ENCODE measurements at places on chromosomes 2 and 18.

GRCh38 chr2:69123182-69123581 lies 110.2 kb downstream of the ANTXR1 start:
- no peak for DNase-seq

- DNase-seq, result no peak
These were observed 150.6 kb upstream of the GALNT5 start for GRCh38 chr2:157106950-157107349.

GRCh38 chr2:27255660-27256059 lies 7.2 kb downstream of the SLC30A3 start:
- DNase-seq, result no peak

DNA sequence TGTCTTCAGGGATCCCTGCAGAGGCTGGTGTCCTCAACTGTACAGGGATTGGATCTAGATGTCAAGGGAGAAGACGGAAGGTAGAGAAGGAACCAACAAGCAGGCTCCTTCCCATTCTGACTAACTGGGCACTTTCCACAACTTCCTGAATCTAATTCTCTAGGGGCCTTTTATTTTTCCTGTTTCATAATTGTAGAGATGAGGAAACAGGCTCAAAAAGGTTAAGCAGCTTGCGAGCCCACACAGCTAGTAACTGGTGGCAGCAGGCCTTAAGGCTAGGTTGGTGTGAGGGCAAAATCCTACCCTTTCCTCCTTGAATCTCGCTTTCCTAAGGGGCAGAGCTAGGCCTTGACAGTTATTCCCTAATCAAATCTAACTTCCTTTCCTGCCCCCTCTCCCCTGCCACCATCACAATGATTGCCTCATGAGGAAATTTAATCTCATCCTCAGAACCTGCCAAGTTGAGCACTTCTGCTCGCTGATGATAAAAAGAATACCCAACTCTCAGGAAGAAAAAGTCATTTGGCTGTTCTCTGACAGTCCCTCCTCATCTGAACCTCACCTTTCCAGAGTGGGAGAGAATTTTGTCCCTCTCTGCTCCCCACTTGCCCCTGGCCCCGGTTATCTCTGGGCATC lies 35.7 kb upstream of the POLE4 start:
- DNase-seq, result no peak

GRCh38 chr2:4930704-4931103 lies 761.5 kb upstream of the SOX11 start:
- no peak for DNase-seq

DNA sequence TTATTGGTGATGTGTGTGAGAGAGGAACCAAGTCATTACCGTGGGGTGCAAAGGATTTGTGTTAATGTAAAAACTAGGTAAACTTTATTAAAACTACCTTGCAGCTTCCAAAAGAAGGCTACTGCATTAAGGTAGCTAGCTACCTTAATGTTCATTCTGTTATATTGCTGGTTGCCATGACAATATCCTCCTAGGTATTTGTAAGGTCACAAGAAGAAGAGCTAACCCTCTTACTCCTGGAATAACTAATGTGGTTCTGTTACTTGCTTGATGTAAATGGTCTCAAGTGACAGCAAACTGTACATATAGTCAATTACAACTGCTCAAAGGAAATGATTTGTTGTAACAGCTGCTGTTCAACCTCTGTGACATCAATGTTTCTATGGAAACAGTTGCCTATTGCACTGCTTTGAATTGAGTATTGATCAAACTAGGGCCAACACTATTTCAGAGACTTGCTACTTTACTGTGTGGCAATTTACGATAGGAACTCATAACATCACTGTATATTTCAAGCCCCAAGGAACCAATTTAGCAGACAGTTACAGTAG lies 319.8 kb upstream of the HNRNPA3 start:
- DNase-seq, result no peak

- DNase-seq, result no peak
These were observed 261.8 kb upstream of the FANCL start for GRCh38 chr2:58502931-58503330.

DNA sequence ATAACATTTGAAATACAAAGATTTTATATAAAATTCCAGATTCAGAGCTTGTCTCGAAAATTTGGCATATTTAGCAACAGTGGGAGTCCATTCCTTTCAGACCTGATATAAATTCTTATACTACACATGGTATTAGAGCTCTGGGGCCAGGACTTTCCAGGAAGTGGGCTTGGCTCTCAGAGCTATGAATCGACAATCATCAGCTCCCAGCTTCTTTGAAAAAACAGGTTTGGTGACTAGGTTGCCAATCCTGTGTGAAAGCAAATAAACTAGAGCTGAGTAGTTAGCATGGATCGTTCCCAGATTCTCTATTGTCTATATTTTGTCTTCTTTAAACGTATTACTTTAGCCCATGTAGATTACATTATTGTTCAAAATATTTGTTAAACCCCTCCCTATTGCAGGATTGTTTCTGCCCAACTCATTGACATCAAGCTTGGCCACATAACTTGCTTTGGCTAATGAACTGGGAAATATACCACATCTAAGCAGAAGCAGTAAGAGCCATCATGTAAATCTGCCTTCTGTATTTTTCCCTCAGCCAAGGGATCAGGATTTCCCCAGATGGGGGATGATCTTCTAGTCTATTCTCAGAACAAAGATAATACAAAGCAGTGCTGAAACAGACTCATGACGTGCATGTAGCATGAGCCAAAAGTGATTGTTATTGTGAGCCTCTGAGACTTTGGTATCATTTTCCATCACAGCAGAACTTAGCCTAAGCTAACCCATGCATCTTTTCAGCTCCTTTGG lies 105.4 kb downstream of the KCNH7 start:
- no peak for DNase-seq

GRCh38 chr2:205660521-205661124 lies 21.7 kb upstream of the NRP2 start:
- no peak for DNase-seq

- DNase-seq, result no peak
These were observed 615.1 kb upstream of the NETO1 start for GRCh38 chr18:73482901-73483300.

- DNase-seq, result no peak
These were observed 177.8 kb downstream of the LNPK start for GRCh38 chr2:175824243-175824642.

- no peak for DNase-seq
These were observed 164.7 kb upstream of the MEIS1 start for GRCh38 chr2:66270247-66270646.

DNA sequence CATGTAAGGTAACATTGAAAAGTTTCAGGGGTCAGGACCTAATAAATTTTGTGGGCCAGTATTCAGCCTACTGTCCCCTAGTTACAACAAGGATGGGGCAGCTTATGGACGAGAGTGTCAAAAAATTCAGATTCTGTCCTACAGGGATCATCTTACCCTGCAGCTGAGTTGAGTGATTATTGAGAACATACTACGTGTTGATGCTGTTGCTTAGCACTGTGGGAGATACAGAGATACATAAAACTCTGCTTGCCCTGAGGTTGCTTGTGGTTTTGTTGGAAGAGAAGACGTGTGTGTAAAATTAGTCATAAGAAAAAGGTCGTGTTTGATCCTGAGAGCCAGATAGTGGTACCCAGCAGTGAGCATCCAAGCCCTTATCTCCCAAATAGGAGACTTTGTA lies 253.2 kb downstream of the NEDD4L start:
- DNase-seq, result no peak

- DNase-seq, result no peak
These were observed 5.6 kb downstream of the TUBB6 start for GRCh38 chr18:12313530-12314245.

GRCh38 chr2:240384711-240385450 lies 50.6 kb upstream of the GPC1 start:
- DNase-seq, result no peak

DNA sequence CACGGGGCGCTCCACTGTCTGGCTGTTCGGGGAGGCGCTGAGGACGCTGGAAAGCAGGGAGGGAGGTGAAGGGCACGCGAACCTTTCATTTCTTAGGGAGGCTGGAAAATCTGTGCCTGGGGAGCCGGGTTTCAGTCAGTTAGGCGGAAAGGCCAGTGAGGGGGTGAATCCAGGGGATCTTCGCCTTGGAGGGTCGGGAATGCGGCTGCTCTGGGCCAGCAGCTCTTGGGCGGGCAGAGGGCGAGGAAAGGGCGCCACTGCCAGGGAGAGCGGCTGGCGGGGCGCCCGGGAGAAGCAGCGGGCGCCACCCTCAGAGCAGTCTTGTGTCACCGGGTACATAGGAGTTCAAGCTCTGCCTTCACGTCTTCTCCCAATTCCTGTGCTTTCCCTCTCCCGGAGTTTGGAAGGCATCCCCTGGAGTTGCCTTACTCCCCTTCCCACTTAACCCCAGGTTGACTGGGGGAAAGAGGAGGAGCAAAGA lies 1.4 kb downstream of the CCDC85A start:
- DNase-seq, result no peak

DNA sequence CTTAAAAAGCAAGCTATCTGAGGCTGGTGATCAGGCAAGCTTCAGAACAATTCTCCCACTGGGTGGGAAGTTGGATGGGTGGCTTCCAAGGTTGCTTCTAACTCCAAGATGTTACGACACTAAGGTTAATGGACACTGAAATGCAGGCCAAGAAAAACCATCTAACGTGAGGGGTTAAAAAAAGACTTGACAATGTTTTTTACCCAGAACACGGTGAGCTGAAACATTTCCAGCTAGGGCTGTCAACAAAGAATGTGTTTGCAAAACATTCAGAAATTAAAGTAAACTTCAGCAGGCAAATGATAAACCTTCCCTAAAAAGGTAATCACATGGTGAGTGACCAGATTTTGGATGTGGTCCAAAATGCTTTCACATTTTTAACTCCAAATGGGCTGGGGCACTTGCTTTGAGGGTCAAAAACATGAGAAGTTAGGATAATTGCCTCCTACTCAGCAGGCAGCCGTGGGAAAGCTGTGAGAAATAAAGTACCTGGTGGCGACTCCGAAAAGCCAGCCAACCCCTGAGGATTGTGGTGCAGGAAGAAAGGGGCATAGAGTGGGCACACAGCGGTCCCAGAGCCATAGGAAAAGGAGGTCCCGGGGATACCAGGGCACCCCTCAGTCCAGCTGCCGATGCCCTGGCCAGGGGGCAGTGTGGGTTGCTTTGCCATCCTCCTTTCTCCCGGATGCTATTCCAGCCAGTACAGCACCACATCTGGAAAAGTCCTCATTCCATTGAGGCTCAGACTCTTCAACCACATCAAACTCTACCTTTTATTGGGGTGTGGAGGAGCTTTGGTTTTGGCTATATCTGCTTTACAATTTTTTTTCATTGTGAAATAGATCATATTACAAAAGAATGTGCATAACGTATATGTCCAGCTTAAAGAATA lies 90.0 kb upstream of the ATL2 start:
- no peak for DNase-seq

DNA sequence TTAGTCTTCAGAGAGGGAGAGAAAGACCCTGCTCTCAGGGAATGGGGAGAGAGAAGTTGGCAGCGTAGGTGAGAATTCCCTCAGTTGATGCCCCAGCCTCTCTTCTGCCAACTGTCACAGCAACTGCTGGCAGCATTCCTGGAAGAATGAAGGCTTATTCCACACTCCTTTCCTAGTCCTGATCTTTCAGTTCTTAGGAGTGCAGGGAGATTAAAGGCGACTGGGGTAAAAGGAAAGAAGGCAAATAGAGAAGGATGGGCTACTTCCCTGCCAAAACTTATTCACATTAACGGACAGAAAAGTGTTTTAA lies 65.9 kb upstream of the ACAA2 start:
- no peak for DNase-seq

DNA sequence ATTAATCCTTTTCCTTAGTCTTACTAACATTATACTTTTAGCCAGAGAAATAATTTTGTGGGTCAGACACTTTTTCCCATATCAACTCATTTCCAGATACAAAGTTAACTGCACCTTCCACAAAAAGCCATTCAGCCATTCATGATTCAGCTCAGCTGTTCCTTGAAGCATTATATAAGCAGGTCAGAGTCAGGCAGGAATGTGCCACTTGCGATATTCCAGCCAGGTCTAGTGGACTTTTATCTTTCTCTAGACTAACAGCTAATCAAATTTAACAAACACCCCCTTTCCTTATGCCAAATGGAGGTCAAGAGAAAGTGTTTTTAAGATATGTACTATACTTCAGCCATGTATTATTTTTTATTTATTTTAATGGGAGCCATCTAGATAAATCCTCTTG lies 75.6 kb upstream of the EPB41L3 start:
- DNase-seq, result no peak

DNA sequence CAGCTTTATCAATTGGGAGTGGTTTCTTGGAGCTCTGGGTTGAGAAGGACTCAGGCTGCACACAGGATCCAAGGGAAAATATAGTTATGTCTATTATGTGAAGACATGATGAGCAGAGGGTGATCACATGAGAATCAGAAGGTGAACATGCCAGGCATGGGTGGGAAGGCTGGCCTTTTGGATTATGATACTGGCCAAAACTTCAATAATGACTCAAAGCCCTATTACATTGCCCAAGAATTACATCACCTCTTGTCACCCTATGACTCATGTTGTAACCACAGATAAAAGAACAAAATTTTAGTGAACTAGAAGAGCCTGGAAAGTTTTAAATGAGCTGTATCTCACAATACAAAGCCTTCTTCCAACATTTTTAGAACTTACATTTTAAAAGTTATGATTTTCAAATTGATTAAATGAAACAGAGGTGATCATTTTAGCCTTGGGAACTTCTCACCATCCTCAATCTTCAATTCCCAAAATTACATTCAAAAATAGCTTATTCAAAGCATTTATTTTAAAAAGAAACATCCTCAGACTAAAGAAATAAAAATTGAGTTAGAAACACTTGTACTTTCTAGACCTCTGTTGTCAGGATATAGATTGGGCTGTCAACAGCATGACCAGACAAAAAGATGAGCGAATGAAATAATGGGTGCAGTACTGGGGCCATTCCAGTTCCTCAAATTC lies 428.3 kb downstream of the MBD2 start:
- no peak for DNase-seq

GRCh38 chr2:1707771-1708418 lies 36.4 kb downstream of the PXDN start:
- DNase-seq, result no peak

DNA sequence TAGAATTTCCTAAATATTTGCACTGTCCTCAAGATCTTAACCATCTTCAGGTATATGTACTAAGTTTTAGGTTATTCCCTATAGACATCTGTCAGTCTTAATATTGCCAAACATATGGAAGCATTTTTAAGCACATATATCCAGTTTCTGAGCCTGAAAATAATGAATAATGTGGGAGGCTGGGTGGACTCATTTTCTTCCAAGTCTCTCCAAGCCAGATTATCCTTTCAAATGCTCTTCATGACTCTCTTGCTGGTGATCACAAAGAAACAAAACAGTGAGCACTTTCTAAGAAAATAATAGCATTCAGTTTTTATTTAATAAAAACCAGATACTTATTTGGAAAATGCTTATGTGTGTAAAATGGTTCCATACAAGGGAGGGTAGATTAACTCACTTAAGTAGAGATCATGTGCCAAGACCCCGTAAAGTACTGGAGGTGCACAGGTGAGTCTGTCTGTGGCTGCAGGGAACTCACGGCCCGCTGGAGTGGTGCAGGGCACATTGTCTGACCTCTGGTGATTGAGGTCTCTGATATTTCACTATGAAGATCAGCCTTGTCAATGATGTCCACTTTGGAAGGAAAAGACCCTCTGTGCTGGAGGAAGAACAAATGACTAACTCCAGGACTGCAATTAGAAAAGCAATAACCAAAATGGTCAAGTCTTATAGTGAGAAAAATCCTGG lies 161.6 kb downstream of the TMEM18 start:
- DNase-seq, result no peak

GRCh38 chr2:158724803-158725381 lies 70.2 kb upstream of the DAPL1 start:
- DNase-seq, result no peak

GRCh38 chr2:124640221-124640750 lies 615.2 kb downstream of the CNTNAP5 start:
- DNase-seq, result no peak

Measured in stimulated activated CD8-positive, alpha-beta memory T cell treated with anti-CD3 and anti-CD28 coated beads, Interleukin-15, amount 100 ng/mL, for 1 hour (primary cell).